ENCODE measurements at places on chromosomes 6 and 20.

- DNase-seq = no peak
Observed at GRCh38 chr6:21741221-21742109, 147.9 kb downstream of the SOX4 start.

- no peak for DNase-seq
Observed at GRCh38 chr6:5335020-5335419, 73.7 kb downstream of the FARS2 start.

DNA sequence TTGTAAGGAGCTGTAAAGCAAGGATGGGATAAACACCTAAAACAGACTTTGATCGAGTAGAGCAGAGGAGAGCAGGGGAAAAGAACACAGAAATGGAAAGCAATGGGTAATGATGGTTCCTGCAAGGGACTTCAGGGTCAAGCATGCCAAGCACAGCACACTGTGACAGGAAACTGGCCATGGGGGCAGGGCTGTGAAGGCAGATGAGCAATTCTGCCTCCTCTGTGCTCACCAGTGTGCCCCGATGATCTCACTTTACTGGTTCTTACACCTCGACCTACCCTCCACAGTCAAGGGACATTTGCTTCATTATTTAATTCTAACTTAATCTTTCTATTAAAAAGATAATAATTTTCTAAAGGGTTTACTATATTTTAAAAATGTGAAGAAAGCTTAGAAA lies 21.6 kb upstream of the MYB start:
- DNase-seq = no peak

DNA sequence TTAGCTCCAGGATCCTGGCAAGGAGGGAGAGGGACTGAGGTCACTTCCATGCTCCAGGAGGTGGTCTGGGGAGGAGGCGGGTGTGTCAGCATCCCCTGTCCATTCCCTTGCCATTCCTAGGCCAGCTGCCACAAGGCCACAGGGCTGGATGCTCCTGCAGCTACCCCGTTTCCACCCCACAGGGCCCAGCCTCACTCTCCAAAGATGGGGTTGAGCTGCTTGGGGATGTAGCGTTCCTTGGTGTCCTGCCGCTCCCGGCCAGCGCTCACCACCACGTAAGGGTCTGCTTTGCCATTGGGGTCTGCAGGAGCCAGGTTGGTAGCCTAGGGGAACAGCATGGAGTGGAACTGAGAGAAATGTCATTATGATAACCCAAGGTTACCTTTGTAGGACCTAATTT lies 23.0 kb downstream of the ERGIC3 start:
- DNase-seq = no peak
